ENCODE measurements at places on chromosomes 4 and X.

DNA sequence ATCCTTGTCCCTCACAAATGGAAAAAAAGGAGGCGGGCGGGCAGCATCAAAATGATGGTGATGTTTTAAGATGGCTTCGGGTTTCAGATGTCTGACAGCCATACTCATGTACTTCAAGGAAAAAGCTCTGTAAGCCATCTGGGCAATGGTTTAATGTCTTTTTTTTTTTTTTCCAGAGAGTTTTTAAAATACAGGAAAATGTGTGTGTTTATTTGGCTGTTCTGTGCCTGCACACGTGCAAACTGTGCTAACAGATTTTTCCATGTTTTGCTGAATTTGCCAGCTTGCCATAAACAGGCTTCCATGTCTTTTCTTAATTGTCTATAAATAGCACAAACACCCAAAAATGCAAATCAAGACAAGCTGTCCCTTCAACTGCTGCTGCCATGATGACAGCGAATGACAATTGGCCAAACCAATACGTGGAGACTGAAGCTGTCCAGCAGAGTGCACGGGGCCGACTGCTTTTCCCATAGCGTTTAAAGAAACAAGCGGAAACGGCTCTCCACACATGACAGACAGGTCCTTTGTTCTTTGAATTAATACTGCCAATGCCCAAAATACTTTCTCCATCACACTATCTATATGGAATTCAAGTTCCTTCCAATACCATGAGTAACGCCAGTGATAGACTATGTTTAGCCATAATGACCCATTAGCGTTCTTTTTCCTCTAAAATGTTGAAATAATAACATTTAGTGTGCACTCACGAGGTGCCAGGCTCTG is 35.7 kb downstream of the AFAP1 start:
- DNase-seq = peak; percentile 85

GRCh38 chr4:14855719-14856061 is 146.6 kb upstream of the CPEB2 start:
- no peak for DNase-seq

- DNase-seq = peak; percentile 81
These were observed 139.6 kb downstream of the SOWAHB start for GRCh38 chr4:76758290-76758882.

DNA sequence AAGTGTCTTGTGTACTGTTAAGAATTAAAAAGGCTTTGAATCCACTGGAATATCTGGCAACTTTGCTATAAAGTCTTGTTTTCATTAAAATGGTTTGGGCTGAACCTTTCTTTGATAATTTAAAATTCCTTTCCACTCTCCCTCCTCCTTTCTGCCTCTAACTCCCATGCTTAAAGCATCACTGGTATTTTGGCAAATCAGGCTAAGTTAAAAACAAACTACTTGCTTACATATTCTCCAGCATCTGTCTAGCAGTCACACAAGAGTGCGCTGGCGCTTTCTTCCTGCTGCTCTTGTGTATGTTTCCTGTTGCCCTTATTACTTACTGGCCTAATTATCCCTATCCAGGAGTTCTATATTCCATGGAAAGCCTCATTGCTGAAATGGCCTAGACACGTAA is 136.6 kb downstream of the VEGFC start:
- DNase-seq = no peak

DNA sequence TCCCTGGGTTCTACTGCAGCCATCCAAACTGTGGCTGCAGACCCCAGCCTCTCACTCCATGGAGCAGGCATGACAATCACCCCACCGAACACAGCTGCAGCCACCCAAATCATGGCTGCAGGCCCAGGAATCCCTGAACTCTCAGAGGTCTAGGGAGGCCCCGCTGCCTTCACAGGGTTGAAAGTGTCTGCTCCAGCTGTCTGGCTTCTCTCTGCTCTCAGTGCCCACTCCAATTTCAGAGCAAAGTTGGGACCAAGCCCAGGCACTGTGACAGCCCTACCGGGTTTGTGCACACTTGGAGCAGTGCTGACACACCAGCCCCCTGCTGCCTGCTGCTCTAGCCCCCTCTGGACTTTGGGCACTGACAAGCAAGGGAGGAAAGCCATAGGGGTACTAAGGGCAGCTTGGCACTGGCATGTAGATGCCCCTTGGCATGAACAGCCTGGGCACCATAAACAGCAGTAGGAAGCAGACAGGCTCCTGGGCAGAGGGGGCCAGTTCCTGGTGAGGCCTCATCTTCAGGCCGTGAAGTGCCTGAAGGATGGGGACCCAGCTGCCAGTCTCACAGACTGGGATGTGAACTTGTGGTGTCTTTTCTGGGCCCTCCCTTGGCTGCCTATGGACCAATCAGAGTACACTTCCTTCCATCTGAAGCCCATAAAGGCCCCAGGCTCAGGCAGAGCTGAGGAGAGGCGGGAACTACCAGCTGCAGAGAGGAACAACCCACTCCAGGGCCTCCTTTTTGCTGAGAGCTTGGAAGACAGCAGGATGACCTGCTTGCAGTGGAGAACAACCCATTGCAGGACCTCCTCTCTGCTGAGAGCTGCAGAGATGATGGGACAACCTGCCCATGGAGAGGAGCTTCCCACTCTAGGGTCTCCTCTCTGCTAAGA is 68.8 kb downstream of the TECRL start:
- no peak for DNase-seq

GRCh38 chr4:56973336-56973735 is 4.1 kb downstream of the NOA1 start:
- DNase-seq = no peak

GRCh38 chr4:156915221-156915620 is 56.4 kb downstream of the PDGFC start:
- DNase-seq = no peak

- no peak for DNase-seq
These were observed 2.7 kb downstream of the SRPK3 start for GRCh38 chrX:153783378-153784013.

DNA sequence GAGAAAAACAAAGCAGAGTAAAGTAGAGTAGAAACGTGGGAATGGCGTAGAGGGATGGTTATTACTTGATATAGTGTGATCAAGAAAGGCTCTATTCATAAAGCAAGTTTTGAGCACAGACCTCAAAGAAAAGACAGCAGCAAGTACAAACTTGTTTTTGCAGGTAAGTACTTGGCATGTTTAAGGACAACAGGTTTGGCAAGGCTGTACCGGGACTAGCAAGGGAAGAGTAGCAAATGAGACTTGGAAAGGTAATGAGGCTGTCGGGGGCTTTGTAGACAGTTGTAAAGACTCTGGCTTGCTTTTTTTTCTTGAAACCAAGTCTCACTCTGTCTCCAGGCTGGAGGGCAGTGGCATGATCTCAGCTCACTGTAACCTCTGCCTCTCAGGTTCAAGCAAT is 40.9 kb downstream of the NEK1 start:
- no peak for DNase-seq

DNA sequence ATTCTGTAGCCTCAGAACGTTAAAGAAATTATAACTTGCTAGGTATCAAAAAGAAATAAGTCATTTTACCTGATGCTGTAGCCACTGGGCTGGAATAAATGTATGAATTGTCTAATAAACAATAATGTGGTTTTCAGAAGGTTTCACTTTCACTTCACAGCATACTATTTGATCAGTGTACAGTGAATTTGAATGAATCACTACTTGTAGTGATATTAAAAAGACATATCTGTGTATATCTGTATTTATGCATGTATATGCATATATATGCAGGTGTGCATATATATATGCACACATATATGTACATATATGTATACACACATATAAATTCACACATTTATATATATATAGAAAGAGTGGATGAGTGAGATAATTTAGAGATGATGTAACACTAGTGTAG is 440.0 kb upstream of the PCDH10 start:
- peak; percentile 6 for DNase-seq

GRCh38 chrX:79721234-79721633 is 293.3 kb upstream of the TBX22 start:
- DNase-seq = no peak

GRCh38 chr4:3765271-3766035 is 732 bp upstream of the ADRA2C start:
- peak; percentile 14 for DNase-seq

DNA sequence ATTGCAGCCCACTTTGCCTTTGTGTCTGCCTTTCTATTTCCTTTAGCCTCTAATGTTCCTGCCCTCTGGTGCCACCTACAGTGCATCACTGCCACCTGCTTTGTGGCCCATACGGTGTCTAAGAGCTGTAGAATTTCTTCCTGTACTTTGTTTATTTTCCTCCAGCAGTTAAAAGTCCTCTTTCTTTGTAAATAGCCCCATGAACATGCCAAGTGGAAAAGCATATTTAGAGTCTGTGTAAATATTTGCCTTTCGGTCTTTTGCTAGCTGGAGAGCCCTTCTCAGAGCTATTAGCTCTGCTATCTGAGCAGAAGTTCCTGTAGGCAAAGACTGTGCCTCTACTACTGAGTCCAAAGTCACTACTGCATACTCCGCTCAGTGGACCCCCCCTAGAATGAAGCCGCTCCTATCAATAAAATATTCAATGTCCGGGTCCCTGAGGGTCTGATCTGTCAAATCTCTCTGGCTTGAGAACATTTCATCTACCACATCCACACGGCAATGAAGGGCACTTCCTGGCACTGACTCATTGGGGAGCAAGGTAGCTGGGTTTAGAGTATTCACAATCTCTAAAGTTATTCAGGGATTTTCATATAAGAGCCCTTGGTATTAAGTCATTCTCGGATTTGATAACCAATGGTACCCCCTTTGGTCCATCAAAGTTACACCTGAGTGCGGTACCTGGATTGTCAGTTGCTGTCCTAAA is 36.3 kb downstream of the SULT1E1 start:
- peak; percentile 42 for DNase-seq

DNA sequence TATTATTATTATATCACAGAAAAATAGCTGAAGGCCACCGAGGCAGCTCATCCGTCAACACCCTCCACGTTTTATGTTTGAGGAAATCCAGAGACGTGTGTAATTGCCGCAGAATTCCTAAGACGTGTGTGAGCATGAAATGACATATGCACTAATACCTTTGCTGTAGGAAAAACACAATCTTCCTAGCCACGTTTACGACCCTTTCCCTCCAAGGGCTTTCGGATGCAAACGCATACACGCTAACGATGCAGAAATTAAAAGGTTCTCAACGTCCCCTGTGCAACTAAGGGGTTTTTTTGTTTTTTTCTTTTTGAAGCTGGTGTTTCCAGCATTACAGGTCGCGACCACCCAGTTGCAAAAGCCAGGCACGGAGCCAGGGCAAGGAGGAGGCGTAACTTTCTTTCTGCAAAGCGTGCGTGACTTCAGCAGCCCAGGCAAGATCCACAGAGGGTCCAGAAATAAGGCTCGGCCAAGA is 33.8 kb downstream of the CRLF2 start:
- DNase-seq = no peak

DNA sequence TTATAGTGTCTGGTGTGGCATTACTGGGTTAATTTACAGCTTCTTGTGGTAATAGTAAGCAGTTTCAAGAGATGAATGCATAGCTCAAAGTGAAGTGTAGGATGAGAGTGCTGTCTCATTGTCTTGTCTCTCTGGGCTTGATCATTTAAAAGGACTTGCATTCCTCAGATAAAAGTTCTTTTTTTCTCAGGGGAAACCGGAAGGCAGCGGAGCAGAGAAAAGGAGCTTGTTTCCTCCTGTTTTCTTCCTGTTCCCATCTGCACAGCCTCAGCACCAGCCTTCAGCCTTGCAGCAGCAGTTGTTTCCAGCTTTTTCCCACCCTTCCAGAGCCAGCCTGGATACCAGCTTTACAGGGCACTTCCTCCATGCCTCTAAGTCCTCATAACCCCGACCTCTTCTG is 61.4 kb upstream of the LGI2 start:
- DNase-seq = no peak

GRCh38 chr4:137514406-137515111 is 17.7 kb downstream of the PCDH18 start:
- DNase-seq = no peak

DNA sequence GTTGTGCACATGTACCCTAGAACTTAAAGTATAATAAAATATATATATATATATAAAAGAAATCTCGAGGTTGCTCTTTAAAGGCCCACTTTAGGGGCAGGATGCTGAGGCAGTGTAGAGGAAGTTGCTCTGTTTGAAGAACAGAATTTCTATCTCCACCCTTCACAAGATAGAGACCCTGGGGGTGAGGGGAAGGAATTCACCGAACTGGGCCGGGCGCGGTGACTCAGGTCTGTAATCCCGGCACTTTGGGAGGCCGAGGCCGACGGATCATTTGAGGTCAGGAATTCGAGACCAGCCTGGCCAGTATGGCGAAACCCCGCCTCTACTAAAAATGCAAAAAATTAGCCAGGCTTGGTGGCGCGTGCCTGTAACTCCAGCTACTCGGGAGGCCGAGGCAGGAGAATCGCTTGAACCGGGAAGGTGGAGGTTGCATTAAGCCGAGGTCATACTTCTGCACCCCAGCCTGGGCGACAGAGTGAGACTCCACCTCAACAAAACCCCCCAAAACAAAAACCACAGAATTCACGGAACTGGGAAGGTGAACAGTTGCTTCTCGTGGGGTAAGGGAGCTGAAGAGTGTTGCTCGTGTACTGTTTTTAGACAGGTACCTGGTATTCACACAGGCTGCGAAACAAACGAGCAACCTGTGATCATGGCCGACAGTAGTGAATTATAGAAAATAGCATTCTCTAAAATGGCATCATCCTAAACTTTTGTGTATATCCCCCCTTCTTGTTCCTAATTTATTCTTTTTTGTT is 6.2 kb downstream of the PLAC8 start:
- DNase-seq = no peak

- no peak for DNase-seq
These were observed 703.7 kb upstream of the PCDH10 start for GRCh38 chr4:132445386-132445785.

GRCh38 chr4:168634276-168634802 is 137.5 kb downstream of the PALLD start:
- peak; percentile 99 for DNase-seq

DNA sequence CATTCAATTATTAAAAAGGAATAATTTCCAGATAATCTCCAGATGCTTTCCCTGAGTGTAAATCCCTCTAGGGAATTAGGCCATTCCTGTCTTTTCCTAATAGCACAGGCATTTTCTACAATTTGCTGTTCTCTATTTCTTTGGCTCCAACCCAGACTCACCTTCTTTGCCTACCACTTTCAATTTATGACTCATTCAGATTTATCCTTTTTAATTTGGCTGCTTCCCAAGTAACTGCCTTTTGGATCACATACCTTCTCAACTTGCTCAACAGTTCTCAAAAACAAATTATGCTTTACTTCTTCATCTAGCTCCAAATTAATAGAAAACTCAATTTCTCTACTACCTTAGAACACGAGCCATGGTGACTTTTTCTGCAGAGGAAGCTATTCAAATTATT is 1166.3 kb upstream of the PCDH7 start:
- DNase-seq = peak; percentile 5

- DNase-seq = no peak
These were observed 21.6 kb downstream of the JAKMIP1 start for GRCh38 chr4:6178757-6179156.

DNA sequence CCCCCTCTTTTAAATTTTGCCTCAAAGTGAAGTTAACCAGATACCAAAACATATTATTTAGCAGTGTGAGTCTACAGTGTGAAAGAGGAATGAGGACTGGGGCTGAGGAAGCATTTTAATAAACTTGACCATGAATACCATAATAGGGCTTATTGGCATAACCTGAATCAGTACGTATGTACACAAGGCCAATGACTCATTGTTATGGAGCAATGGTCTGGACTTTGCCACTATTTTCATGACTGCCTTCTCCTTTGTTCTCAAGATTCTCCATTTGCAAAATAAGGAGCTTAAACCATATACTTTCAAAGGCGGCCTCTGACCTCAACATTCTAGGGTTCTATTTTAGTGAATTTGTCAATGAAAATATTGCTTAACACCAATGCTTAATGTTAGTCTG is 102.8 kb upstream of the OR13H1 start:
- no peak for DNase-seq

All from astrocyte of the spinal cord (primary cell).